Lower leg skin (tissue), 4 donors: ENCODE measurements at places on chromosomes 1 and 21. TPM values are rescaled to one million over a fixed set of nuclear protein-coding genes. Genes with fewer than 3 reads are reported as not detected.

Gene SPRR1A
- total RNA-seq = not detected

GRCh38 chr1:156814571-156815260 lies 1.9 kb downstream of the SH2D2A start:
- no peak for DNase-seq

DNA sequence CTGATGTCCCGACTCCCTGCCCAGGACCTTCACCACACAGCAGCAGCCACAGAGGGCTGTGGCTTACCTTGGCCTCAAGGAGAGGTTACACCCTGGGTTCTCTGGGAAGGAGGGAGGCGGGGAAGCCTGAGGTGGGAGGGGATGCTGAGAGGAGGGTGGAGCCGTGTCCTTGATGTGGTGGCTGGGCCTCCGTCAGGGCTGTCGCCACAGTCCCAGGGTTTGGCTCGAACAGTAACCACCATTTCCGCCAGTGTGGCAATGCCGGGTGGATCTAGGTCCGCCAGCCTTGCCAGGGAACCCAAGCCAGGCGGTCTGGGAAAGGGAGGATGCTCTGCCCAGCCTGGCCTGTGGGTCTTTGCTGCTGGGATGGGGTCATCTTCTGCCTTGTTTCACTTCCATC lies 18.4 kb upstream of the CDCA8 start:
- DNase-seq = peak; percentile 31

Gene SPRR2A
- 0.71 TPM for total RNA-seq

Gene CKS1B
- 40.0 TPM for total RNA-seq

GRCh38 chr1:61979729-61980128 lies 214.9 kb upstream of the L1TD1 start:
- DNase-seq = no peak

DNA sequence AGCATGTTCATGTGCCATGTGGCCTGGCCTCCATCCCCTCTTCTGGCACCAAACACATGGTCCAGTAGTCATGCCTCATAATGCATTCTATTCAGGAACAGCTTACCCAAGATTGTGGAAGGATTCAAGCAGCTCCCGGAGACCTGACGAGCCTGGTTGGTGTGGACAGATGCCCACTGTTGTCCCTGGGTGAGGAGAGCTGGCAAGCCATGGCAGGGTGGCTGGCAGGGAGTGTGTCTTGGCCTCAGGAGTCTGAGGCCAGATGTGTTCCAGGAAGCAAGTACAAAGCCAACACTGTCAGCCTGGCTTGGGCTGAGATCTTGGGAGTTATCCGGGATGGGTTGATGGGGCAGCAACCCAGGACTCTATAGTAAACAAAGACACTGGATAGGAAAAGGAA lies 7.3 kb upstream of the FABP3 start:
- no peak for DNase-seq

DNA sequence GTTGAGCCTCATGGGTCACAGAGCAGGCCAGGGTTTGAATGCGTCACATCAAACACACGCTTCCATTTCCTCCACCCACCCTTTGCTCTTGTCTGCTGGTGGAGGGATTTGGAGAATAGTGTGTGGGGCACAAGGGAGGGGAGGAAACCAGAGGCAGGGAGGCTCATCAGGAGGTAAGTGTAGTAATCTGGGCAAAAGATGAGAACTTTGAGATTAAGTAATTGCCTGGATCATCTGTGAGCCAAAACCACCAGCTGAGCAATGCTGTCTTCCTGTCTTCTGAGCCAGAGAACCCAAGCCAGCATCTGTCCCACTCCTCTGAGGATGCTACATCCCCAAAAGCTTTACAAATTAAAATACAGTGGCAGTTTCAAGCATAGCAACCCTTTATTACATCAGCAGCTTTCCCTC lies 45.2 kb downstream of the C8B start:
- DNase-seq = no peak

Gene DDR2
- total RNA-seq = 18.0 TPM

Gene TBX19
- total RNA-seq = 3.9 TPM

DNA sequence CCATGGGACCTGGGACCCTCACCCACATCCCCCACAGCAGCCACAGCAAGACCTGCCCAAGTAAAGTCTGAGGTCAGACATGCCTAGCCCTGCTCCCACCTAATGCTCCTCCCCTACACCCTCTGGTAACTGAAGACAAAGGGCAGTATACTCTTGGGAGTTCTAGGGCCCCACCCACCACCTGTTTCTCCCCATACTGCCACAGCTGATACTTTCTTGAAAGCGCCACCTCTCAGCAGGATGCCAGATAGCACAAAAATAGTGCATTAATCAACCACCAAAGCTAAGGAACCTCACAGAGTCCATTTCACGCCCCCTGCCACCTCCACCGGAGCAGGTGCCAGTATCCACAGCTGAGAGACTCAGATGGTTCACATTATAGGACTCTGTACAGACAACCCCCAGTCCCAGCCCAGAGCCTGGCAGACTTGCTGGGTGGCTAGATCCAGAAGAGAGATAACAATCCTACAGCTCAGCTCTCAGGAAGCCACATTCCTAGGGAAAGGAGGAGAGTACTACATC lies 238.1 kb downstream of the LRRC40 start:
- DNase-seq = no peak

Gene SETD4
- 41.6 TPM for total RNA-seq

DNA sequence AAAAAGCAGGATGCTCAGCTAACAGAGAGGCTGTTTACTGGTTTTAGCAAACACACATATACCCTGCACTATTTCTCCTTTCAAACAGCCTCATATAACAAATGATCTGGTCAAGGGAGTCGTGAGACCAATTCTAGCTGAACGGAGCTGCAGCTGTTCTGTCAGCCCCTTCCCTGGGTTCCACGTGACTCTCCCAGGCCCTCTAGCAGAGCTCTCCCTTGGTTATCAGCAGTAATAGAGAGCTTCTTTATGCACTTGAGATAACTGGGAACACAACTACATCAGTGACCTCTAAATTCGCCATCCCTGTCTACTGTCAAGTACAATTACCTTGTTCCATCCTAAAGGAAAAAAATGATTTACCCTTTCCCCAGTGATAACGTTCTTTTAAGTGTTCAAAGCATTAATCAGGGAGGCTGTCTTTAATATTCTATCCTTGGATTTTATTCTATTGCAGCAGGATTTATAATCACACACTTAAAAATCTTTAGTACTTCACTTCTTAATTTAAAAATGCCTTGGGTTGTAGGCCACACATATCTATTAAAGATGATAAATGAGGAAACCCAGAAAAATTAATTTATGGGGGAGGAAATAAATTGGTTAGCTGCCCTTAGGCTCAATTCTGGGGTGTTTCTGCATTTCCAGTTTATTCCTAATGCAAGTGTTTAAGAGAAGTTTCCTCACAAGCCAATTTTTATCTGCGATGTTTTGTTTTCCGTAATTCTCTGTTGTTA lies 28.2 kb downstream of the PTGER3 start:
- DNase-seq = no peak

GRCh38 chr21:31387560-31388186 lies 43.6 kb upstream of the TIAM1 start:
- no peak for DNase-seq

- DNase-seq = no peak
Measured at GRCh38 chr1:14949836-14950713, 203.5 kb upstream of the TMEM51 start.

GRCh38 chr1:236759252-236759859 lies 35.7 kb upstream of the MTR start:
- no peak for DNase-seq

GRCh38 chr1:147800804-147801203 lies 40.4 kb upstream of the GJA5 start:
- no peak for DNase-seq

Gene OR10Z1
- total RNA-seq = not detected

GRCh38 chr1:97572561-97572960 lies 348.3 kb downstream of the DPYD start:
- DNase-seq = no peak

DNA sequence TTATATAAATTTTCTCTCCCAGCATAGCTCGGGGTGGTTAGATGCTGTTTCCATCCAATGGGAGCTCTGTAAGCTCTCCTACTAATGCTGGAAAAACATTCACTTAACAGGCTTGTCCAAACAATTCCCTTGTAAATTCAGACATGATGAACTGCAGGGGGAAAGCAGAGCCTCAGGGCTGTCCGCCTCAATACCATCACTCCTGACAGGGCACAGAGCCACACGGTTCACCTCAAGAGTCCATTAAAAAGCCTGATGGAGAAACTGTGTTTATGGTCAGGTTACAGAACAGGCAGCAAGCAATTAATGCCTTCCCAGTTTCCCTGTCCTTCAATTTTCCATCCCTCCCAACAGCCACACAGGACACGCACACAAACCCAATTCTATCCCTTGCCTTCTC lies 171.0 kb downstream of the BRINP2 start:
- no peak for DNase-seq

DNA sequence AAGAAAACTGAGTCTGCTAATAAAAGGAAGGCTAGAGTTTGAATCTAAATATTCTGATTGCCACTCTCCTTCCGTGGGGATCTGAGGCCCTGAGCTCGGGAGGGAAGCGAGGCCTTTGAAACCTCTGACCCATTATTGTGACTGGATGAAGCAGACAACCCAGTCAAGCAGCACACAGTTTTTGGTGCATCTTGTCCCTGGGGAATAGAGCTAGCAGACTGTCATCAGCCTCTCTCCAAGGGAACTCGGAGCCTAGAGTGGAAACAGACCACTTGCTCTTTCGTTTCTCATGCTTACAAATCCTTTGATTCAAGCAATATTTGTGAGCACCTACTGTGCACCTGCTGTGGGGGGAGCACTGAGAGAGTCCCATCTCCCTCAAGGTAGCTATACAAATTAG lies 133.2 kb upstream of the KLHDC7A start:
- no peak for DNase-seq

DNA sequence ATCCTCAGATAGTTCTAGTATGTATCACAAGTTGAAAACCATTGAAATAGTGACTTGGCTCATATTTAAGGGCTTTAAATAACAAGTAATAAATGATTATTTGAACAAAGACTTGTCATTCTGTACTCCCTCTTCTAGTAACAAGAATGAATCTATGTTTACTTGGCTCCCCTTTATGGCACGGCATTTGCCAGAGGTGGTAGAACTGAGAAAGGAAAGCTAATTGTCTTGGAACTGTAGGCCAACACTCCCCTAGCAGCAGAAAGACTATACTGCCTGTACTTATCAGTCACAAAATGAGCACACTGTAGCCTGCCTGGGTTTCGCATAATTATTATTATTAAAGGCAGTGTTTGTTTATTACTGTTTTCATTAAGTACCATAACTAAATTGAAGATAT lies 29.6 kb upstream of the SMYD2 start:
- DNase-seq = no peak

DNA sequence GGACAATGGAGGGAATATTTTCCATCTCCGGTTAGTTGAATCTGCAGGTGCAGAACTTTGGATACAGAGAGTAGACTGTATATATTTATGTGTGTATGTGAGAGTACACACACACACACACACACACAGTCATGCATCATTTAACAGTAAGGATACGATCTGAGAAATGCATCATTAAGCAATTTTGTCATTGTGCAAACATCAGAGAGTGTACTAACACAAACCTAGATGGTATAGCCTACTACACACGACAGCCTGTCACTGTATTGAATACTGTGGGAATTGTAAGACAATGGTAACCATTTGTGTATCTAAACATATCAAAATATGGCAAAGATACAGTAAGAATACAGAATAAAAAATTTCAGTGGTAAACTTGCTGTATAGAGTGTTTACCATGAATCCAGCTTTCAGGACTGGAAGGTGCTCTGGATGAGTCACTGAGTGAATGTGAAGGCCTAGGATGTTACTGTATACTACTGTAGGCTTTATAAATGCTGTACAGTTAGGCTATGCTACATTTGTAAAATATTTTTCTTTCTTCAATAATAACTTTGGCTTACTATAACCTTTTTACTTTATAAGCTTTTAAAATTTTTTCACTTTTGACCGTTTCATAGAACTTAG lies 138.5 kb downstream of the ZZZ3 start:
- no peak for DNase-seq

GRCh38 chr21:26281506-26281905 lies 110.9 kb upstream of the APP start:
- DNase-seq = no peak

- peak; percentile 82 for DNase-seq
Measured at GRCh38 chr1:178941849-178942248, 71.0 kb upstream of the ANGPTL1 start.

Gene RPE65
- not detected for total RNA-seq

Gene DMRTA2
- total RNA-seq = 0.23 TPM

DNA sequence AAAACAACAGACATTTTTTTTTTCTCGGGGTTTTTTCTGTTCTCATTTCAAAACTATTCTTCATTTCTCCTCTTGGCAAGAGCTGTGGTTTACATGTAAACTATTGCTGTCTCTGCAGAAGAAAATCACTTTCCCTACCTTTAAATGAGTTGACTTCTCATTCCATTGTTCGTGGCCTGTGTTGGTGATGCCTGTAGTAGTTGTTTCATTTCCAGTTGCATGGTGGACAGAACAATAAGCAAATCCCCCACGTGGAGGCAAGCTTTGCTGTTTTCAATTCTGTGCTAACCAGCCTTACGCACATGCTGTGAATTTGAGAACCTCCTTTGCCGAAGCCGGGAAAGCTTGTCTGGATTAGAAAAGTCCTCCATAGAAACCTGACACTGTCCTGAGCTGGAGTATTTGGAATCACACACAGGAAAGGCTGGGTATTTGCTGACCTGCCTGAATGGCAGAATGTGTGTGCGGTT lies 26.2 kb upstream of the MAP3K7CL start:
- no peak for DNase-seq

DNA sequence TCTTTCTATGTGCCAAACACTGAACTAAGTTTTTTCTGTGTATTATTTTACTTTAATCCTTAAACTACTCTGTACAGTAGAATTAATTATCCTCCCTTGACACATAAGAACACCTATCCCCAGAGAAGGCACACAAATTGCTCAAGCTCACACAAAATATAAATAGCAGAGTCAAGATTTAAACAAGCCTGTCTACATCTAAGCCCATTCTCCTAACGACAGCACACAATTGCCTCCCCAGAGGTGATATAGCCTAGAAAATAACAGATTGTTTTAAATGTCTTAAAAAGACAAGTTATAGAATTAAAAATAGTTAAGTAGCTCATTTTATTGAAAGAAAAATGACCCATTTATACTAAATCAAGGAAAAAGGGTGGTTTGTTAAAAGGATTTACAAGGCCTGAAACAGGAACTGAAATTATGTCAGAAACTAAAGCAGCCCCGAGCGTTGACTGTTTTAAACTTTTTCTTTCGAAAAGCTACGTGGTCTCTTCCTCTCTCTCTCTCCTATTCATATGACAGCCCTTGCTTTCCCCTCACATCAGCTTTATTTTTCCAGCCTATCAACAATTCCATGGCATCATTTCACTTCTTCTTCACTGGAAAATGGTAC lies 30.5 kb downstream of the TNFSF18 start:
- DNase-seq = no peak

Gene LAMB3
- total RNA-seq = 181 TPM

Gene NBPF10
- 2.0 TPM for total RNA-seq
